Common myeloid progenitor, CD34-positive (primary cell): ENCODE measurements at places on chromosomes 3 and 15.
A peak's percentile ranks its signal among the peaks of the same experiment; 100 is the strongest.

DNA sequence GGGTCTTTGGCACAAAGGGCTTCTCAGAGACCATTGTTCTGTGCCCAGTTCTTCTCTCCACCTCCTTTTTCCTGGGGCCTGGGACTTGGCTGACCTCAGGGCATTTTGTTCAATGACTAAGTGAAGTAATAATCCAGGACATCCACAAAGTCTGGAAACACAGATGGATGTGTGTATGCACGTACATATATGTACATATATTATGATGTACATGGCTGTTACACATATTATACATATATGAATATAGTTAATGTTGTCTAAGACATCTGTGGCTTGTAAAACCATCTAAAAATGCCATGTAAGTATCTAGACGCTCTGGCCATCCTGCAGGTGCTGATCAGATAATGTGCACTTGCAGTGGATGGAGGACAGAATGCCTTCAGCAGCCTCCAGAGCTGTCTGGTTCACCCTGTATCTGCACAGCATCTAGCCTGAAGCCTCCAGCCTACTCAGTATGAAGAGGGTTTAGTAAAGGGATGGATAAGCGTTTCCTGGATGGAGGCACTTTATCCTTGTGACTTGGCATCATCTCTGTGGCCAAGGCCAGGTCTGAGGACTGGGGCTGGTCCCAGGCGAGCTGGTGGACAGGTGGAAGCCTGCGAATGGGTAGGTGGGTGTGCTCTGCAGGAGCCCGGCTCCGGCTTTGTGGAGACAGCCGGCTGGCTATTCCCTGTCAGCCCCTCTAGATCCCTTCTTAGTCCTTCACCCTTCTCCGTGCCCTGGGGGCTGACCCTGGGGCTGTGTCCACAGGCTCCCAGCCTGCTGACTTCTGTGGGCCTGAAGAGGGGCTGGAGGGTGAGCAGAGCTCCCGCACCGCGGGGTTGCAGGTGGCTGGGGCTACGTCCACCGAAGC lies 88.4 kb downstream of the WNT7A start:
- no peak for DNase-seq

DNA sequence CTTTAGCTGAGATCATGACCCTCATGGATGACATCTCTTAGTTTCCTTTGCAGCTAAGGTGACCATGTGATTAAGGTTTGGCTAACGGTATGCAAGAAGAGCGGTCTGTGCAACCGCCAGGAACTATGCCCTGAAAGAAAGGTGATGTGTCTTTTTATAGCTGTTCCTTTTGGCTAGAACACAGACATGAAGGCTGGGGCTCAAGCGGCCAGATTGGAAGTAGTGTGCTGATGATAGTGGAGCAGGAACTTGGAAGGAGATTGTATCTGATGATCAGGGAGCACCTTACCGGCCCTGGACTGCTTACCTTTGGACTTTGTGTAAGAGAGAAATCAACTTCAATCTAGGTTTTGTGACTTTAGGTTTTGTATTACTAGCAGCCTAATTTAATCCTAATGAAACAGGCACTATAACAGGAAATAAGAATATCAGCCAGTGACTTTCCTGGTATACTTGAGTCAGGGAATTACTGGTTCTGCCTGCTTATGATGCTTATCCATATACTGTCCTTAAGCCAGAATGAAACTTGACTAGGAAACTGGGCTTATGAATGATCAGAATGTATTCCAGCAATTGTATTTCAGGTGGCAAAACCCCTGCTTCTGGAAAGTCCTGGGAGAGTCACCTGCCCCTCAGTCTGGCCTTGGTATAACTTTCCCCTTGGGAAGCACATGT lies 164.3 kb upstream of the LRIG1 start:
- no peak for DNase-seq

DNA sequence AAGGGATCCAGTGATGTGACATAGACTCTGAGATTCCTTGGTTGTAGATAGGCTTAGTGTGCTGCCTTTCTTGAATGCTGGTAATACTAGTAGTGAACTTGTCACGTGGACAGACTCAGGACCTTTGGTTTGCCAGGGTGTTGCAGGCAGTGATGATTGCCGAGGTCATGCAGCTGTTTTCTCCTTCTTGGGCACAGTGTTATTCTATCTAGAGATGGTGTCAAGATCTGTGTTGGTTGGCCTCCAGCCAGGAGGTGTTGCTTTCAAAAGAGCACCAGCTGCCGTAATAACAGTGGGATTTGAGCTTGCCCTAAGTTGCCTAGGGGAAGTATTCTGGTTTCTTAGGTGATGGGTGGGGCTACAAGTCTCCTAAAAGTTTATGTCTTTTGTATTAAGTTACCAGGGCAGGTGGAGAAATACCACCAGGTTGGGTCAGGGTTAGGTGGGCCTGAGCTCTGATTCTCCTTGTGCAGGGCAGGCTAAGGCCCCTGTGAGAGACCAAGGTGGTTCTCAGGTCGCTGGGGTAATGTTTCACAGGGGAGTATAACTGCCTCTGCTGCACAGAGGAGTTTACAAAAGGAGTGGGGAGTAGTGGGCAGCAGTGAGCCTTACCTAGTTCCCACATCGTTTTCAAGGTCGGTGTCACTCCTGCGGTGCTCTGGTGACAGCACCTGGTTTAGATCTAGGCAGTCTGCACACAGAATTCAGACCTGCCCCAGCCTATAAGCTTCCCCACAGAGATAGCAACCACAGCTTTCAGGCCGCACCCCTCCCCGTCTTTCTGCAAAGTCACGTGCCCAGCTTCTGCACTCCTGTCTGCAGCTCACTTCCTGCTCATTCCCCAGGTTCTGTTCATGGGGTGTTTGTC lies 350.3 kb downstream of the DOCK3 start:
- peak; percentile 21 for DNase-seq

GRCh38 chr15:52558196-52558595 lies 10.6 kb downstream of the ARPP19 start:
- no peak for DNase-seq

- no peak for DNase-seq
These were observed 46.5 kb downstream of the FAM174B start for GRCh38 chr15:92608866-92609700.

GRCh38 chr15:93894438-93895036 lies 336.8 kb upstream of the MCTP2 start:
- DNase-seq, result no peak

DNA sequence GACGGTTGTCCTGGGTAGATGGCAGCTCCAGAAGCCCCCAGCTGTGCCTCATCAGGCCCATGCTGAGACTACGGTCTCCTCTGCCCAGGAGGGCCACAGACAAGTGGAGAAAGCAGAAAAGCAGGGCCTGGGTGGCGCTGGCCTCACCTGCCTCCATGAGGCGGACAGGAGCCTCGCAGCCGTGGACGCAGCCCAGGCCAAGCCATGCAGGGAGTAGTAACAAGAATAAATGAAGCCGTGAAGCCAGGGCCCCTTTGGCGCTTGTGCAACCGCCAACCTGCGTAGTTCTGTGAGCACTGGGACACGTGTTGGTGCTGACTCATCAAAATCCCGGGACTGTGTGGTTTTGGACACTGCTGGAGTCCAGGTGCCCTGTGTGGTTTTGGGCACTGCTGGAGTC lies 12.3 kb upstream of the MUC4 start:
- DNase-seq, result no peak

DNA sequence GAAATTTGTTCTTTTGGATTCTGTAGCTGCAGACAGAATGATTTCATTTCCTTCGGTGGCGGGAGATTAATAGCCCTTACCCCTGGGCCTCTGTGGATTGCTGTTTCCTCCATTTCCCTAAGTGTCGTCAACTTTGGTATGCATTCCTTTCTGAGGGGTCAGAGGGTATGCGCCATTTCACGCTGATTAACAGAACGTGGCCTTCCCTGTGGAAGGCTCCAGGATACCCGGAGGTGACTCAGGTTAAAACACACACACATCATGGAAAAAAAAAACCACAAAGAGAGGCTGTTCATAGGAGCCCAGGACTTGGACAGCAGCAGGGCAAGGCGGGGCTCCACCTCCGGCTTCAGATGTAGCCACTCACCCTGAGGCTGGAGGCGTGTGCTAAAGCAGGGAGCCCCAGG lies 51.9 kb downstream of the EPHB1 start:
- no peak for DNase-seq

DNA sequence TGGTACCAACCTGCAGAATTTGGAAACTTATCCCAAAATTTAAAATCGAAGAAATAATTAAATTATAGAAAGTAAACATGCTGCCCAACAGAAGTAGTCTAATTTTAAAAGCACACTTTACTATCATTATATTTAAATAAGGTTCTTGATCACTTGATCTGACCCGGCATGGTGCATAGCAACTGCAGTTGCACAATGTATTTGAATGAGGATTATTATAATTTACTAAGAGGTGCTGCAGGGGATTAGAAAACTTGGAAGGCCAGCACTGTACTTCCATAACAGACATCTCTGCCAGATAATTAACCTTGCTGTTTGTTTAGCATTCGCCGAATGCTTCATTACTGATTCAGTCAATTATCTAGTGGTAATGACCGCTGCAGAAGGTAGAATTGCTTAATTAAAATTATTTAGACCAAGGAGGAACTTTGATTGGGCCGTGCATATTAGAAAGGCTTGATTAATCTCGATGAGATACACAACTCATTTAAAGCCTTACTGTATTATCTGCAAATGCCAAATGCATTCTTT lies 971.6 kb downstream of the ZPLD1 start:
- no peak for DNase-seq

GRCh38 chr3:172291650-172292049 lies 156.6 kb downstream of the GHSR start:
- DNase-seq, result no peak

GRCh38 chr15:66292571-66293418 lies 573 bp upstream of the DIS3L start:
- no peak for DNase-seq

- DNase-seq, result no peak
These were observed 38.1 kb upstream of the NMNAT3 start for GRCh38 chr3:139715743-139716360.

DNA sequence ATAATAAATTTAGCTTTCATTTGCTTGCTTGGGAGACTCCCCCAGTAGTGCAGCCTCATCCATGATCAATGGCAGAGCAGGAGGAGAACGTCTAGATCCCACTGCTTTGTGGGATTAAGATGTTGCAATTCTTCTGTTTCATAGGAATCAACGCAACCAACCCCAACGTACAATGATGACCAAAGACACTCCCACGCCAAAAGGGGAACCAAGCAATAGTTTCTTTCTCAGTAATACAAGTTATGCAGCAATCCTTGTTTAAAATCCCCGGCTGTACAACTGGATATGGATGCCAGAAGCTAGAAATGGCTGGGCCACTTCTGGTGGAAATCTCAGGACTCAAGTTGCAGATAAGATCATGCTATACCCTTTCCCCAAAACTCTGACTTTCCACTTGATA lies 411.2 kb downstream of the VPS13C start:
- no peak for DNase-seq

DNA sequence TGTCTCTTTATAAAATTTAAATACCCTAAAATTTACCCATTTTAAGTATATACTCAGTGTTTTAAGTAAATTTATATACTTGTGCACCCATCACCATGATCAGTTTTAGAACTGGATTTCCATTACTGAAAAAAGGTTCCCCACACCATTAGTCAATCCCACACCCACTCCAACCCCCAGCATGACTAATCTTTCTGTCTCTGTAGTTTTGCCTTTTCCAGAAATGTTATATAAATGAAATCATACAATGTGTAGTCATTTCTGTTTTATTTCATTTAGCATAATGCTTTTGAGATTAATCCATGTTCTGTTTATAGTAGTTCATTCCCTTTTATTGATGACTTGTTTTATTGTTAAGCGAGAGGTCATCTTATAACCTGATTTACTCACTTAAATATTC lies 66.1 kb upstream of the LIMD1 start:
- DNase-seq, result no peak

DNA sequence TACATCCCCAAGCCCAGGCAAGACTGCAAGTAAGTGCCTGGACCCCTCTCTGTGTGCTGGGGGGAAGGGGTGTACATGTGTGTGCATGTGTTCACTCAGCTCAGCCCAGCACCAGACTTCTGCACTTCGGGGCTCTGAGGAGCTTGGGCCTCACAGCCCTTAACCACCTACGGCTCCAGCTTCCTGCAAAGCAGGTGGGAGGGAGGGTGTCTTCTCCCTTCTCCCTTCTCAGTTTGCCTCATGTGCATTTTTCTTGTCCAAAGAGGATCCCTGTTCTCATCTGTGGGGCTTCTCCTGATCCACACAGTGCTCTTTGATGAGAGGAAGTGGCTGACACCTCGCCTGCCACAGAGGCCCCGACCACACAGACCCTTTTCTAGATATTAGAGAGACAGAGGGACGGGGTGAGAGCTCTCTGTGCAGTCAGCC lies 69.3 kb downstream of the MESD start:
- DNase-seq, result peak; percentile 3

DNA sequence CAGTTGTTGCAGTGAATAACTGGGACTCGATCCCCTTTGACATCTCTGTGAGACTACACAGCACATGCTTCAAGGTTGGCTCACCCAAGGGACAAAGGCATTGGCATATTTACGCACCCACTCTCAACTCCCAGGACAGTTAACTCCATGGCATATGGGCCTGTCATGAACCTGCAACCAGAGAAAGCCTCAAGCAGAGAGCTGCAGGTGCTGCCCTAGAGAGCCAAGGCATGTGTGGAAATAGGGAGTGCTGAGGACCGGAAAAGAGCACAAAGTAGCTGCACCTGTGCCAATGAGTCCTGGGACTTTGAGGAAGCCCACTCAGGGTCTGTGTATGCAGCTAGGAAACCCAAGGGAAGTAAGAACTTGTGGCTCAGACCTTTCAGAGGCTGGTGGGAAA lies 32.9 kb upstream of the SLC24A5 start:
- no peak for DNase-seq

GRCh38 chr15:92878593-92879053 lies 21.5 kb upstream of the CHD2 start:
- no peak for DNase-seq

DNA sequence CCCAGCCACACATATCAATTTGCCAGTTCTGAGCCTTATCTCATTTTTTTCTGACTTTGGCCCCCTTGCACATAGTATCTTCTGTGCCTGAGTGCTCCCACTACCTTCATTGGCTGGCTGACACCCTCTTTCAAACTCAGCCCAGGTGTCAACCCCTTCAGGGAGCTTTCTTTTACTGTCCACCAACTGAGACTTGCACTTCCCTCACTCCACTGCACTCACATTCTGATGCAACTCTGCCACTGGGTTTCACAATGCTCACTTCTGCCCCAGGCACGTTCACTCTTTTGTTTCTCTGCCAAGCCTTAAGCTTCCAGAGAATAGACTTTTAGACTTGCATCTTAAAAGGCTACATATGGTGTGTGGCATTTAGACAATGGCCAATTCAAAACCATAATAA lies 101.5 kb upstream of the CBLB start:
- no peak for DNase-seq

GRCh38 chr3:185420762-185421161 lies 57.8 kb downstream of the MAP3K13 start:
- peak; percentile 11 for DNase-seq

GRCh38 chr3:79200456-79200855 lies 567.3 kb downstream of the ROBO1 start:
- DNase-seq, result no peak

- no peak for DNase-seq
These were observed 252.3 kb upstream of the CHRM5 start for GRCh38 chr15:33716025-33716424.

GRCh38 chr3:13705051-13705450 lies 156.1 kb downstream of the FBLN2 start:
- DNase-seq, result no peak
